ENCODE measurements at places on chromosomes 7 and 10.

- no peak for DNase-seq
These were observed 40.4 kb downstream of the WIPI2 start for GRCh38 chr7:5230265-5231067.

GRCh38 chr10:49044293-49045193 lies 70.8 kb downstream of the VSTM4 start:
- no peak for DNase-seq

- no peak for DNase-seq
These were observed 122.5 kb downstream of the C1GALT1 start for GRCh38 chr7:7304705-7305450.

DNA sequence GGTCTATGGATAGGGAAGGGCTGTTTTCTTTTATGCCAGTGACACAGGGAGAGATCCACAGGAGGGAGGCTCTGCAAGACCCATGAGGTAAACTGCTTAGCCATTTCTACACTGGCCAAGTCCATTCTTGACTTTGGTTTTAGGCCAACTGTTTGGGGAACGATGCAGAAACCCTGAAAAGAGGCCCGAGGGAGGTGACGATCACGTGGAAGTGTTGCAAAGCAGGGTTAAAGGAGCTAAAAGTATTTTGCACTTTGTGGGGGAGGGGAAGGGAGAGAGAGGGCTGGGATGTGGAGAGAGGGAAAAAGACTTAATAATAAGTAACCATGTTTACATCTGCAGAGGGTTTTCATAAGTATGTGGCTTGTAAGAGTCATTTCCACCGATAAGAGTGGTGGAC lies 239.7 kb downstream of the EMX2 start:
- no peak for DNase-seq

DNA sequence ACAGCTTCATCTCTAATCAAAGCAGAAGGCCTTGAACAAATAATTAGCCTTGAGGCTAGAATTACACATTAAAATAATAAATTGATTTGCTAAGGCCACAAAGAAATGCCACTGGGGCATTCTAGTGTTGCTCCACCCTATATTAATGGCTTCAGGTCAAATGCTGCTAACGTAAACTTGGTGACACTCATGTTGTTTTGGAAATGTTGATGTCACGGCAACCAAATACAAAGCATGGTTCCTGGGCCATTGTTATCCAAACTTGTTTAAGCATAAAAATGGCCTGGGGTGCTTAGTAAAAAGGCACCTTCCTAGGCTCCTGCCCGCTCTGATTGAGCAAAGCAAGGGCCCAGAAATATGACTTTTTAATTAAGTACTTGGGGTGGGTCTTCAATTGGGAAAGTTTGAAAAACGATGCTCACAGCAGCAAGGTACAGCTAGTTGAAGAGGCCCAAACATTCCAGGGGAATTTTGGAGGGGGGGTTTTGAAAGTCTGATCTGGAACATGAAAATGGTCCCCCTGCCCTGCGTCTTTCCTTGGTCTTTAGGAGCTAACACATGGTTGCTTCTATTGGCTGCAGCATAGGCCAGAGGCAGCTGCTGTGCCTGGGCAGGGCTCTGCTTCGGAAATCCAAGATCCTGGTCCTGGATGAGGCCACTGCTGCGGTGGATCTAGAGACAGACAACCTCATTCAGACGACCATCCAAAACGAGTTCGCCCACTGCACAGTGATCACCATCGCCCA lies 67.8 kb downstream of the ABCC2 start:
- no peak for DNase-seq

DNA sequence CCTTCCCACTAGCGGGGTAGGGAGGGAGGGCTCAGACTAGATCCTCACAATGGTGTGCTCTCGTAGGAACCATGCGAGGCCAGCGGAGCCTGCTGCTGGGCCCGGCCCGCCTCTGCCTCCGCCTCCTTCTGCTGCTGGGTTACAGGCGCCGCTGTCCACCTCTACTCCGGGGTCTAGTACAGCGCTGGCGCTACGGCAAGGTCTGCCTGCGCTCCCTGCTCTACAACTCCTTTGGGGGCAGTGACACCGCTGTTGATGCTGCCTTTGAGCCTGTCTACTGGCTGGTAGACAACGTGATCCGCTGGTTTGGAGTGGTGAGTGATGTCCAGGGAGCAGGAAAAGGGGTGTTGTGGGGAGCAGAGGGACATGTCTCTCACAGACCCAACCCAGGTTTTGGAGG lies 5.6 kb downstream of the ZDHHC16 start:
- DNase-seq, result no peak

DNA sequence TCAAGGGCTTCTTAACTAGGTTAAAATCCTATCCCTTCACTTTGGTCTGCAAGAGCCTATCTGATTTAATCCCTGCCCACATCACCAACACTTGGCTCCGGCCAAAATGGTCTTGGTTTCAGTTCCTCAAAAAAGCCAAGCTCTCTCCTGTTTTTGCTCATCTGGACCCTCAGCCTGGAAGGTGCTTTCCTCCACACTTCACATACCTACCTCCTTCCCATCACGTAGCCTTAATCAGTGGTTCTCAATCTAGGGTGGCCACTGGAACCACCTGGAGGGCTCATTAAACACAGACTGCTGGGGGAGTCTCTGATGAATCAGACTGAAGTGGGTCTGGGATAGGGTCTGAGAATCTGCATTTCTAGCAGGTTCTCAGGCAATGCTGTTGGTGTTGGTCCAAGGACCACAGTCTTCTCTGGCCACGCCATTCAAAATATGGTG lies 227.0 kb upstream of the AOAH start:
- no peak for DNase-seq

GRCh38 chr7:55794527-55794926 lies 68.0 kb downstream of the SEPTIN14 start:
- no peak for DNase-seq

GRCh38 chr7:27096768-27097514 lies 1.1 kb upstream of the HOXA1 start:
- DNase-seq, result no peak

- no peak for DNase-seq
These were observed 169.3 kb downstream of the FAM107B start for GRCh38 chr10:14605231-14605925.

All from activated CD4-positive, CD25-positive, alpha-beta regulatory T cell treated with anti-CD3 and anti-CD28 coated beads, Interleukin-2, amount 50 U/mL, for 72 hours (primary cell).